ENCODE measurements at places on chromosomes 2 and 18.

GRCh38 chr2:15976354-15976753 is 36.0 kb downstream of the MYCN start:
- DNase-seq = no peak

- DNase-seq = no peak
Measured at GRCh38 chr2:44510246-44510645, 148.5 kb downstream of the CAMKMT start.

- DNase-seq = no peak
Measured at GRCh38 chr18:60538891-60539290, 166.3 kb upstream of the MC4R start.

DNA sequence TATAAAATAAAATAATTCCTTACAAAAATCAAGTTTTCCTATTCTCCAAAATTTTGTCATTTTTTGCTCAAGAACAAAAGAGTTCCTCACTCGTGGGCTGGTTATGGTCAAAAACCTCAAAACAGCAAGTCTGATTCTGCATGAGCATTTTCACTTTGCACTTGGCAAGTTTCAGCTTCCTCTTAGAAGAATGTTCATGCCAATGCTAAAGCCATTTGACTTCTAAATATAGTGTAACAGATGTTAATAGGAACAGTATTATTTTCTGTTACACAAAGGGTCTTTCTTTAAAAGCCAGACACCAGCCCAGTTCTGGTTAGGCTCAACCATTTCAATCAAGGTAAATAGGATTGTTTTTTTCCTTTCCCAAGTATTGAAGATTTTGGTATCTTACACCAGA is 261.3 kb upstream of the CCDC68 start:
- DNase-seq = no peak

GRCh38 chr2:171346723-171347557 is 86.8 kb downstream of the METTL8 start:
- no peak for DNase-seq

DNA sequence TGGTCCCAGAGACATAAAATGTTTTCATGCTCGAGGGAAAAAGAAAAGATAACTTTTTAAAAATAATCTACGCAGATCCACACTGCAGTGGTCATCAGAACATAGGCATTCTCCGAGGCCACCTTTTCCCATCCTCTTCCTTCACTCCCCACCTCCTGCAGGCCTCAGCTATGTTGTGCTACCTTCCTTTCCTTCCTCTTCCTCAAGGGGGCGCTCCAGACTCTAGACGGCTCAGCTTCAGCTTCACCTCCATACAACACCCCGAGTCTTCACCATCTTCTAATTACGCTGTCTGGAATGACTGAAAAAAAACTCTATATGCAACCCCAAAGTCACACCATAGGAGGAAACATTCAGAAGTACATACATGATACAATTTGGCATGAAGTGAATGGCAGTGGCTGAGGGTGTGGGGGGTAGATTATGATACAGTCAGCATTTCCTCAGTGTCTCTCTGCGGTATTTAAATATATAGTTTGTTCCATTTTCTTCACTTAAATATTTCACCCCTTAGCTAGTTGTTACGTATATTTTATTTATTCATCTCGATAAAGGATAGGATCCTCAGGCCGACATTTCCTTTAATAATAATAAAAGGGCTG is 583.6 kb downstream of the IRS1 start:
- peak; percentile 34 for DNase-seq

DNA sequence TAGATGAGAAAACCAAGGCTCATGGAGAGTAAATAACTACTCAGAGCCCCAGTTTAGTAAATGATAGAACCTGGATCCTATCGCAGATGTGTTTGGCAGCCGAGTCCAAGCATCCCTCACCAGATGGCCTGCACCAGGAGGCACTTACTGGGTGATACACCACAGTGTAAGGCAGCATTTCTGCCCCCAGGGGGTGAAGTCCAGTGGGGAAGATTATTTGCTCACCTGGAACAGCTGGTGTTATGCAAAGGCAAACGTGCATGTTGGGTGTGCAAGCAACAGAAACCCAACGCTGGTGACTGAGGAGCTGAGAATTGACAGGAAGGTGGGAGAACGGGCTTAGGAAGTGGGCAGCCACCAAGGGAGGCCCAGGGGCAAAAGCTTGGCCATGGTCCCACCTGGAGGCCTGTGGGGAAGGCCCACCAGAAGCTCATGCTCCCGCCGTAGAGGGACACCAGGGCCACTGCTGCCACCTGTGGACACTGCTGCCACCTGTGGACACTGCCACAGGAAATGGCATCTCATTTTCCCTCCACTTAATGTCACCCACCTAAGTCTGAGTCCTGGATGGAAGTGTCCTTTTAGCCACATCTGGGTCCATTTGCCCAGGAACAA is 100.6 kb downstream of the TFCP2L1 start:
- no peak for DNase-seq

GRCh38 chr2:18771212-18771611 is 181.8 kb upstream of the NT5C1B start:
- no peak for DNase-seq

DNA sequence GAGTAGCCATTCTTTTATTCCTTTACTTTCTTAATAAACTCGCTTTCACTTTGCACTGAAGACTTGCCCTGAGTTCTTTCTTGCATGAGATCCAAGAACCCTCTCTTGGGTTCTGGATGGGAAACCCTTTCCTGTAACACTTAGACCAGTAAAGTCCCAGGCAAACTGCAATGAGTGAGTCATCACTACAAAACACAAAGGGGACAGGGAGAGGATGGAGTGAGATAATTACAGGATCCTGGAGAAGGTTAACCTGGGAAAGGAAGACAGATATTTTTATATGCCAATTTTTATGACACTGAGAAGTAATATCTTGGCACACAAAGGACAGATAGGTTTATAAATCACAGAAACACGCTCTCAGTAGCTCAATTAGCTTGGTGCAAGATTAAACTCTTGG is 48.7 kb downstream of the EHD3 start:
- no peak for DNase-seq

GRCh38 chr2:37600735-37601134 is 70.7 kb downstream of the CDC42EP3 start:
- no peak for DNase-seq

GRCh38 chr18:46531482-46531881 is 125.5 kb downstream of the LOXHD1 start:
- DNase-seq = no peak

DNA sequence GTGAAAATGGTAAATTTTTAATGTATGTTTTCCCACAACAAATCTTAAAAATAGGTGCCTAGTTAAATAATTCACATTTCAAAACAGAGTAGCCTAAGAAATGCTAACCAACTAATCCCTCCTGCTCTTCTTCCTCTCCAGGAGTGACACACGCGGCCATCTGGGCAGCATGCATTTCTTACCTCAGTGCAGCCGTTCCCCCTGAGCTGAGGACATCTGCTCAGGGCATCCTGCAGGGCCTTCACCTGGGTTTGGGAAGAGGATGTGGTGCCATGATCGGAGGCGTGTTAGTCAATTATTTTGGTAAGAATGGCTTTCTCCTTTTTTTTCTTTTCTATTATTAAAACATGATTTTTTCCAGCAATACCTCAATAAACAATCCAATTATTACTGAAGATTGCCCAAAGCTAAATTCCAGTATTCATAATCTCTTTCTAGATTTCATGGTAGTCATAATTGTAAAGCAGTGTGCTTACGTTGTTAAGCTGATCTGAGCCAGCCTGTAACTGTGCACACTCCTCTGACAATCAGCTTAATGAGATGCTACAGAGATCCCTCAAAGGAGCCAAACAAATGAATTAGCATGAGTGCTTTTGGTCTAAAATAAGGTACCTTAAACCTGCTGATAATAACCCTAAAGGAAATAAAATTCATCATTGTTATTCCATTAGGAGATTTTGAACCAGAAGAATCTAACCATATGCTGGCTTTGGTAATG is 45.8 kb downstream of the NEMP2 start:
- DNase-seq = no peak

GRCh38 chr2:22276696-22277095 is 1108.3 kb upstream of the KLHL29 start:
- no peak for DNase-seq

DNA sequence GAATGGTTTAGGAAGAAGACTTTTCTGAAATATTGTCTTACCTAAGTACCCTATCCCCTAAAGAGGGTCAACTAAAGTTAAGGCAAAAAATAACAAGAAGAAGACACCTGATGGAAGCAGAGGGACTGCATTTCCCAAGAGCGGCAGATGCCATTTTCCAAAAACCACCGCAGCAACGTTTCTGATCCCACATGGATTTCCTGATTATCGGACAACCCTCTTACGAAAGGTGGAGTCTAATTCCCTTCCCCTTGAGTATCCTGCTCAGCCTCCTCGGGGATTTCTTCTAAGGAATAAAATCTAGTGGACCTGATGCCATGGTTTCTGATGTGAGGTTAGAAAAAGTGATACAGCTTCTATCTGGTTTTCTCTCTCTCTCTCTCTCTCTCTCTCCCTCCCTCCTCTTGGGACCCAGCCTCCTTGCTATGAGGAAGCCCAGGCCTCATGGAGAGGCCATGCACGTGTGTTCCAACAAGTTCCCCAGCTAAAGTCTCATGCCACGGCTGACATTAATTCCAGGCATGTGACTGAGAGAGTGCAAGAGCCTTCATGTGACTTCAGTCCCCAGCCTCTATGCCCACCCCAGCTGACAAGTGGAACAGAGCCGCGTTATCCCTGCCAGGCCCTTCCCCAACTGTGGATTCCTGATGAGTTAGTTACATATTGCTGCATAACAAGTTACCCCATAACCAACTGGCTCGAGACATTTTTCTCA is 150.3 kb downstream of the SMAD2 start:
- no peak for DNase-seq

DNA sequence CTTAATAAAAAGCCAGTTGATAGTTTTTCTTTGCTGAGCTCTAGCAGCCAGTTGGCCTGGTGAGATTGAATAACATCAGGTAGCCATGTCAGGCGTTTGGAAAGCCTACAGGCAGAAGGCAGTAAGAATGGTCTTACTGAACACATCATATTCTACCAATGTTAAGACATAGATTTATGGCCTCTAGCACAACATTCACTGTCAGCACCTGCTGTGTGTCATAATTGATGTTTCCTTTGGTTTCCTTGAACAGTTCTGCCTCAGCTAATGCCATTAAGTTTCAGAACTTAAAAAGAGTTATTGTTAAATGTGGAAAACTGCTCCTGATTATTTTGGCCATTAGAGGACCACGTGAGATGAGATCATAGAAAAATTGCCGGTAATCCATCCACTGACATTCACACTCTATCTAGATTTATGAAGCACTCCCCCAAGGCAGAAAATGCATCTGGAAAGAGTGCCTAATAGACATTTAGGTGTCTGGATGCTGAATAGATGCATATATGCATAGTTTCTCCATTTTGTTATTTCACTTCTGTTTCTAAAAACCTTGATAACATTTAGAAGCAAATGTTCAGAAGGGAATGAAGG is 434.7 kb downstream of the PTPRM start:
- no peak for DNase-seq

- DNase-seq = peak; percentile 87
Measured at GRCh38 chr2:165469417-165469816, at the start of gene CSRNP3. TSS of gene CSRNP3 (plus strand) at chr2:165469698. CDS start at chr2:165595066, 125,368 bp downstream.

DNA sequence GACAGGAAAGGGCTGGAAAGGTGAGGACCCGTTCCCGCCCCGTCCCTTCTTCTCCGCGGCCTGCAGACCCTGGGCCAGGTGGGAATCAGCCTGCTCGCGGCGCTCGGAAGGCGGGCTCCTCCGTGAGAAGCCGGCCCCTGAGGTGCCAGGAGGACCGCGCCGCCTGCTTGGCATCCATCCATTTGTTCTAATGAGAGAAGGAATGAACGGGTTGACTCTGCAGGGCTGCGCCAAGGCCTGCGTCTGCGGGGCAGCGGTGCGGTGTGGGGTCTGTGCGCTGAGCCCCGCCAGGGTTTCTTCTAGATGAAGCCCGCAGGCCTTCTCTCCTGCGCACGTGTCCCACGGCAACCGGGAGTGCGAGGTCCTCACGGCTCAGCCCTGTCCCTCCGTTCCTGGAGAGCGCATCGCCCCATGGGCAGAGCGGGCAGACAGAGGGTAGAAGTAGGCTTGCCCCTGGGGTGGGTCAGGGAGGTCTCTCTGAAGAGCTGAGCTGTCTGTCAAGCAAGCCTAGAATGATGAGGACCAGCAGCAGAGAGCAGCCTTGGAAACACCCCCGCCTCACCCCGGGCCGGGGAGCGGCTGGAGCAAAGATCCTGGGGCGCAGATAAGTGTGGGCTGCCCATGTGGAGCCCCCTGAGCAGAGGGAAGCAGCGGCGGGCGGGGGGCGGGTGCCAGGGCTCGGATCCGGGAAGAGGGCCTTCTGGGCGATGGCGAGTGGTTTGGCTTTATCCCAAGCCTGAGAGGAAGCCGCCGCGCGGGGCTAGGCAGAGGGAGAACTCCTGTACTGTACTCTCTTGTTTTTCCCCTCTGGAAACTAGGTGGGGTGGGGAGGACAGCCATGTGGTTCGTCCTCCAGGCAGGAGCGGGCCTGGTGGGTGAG is 27.9 kb upstream of the HS6ST1 start:
- no peak for DNase-seq

DNA sequence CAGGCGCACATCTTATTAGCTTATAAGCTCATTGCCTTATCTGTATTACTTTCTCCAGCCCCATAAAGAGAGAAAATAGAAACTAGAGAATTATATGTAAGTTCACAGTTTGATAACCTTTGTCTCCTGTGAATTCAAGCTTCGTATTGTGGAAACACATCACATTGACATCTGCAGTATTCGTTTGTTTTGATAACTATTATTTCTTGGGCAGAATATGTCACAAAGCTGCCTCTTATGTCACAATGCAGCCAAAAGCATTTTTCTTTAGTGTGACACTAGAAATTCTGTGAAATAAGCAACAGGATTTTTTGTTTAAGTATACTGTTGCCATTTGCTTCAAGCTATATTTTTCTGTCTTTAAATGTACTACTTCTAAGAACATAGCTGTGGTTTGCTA is 221.5 kb downstream of the DOK6 start:
- no peak for DNase-seq

- no peak for DNase-seq
Measured at GRCh38 chr2:152359573-152360363, 24.8 kb downstream of the FMNL2 start.

- DNase-seq = no peak
Measured at GRCh38 chr2:11458753-11459152, 7.2 kb downstream of the E2F6 start.

GRCh38 chr18:47817795-47818077 is 112.7 kb downstream of the SMAD2 start:
- no peak for DNase-seq

DNA sequence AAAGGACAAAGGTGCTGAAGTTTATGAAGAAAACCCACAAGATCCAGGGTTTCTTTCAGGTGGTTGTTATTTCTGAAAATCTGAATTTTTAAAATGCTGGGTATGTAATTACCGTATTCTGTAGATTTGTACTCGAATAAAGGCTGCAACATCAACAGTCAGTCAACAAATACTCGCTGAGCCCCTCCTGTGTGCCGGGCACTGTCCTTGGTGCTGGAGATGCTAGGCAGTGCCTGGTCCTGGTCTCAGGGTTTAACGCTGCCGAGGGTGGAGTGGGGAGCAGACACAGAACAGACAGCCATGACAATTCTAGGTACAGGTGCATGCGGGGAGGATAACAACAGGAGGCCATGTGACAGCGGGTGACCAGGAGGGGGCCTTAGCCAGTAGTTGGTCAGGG is 27.2 kb upstream of the PDIA6 start:
- DNase-seq = no peak

Measured in NCI-H2029 (cell line).